ENCODE measurements at places on chromosomes 11 and 22. TPM values are rescaled to one million over a fixed set of nuclear protein-coding genes. Genes with fewer than 3 reads are reported as not detected.

The PIWIL4 gene
- 4.1 TPM for polyA plus RNA-seq

The SYT7 gene
- 3.3 TPM for polyA plus RNA-seq

The PVALB gene
- polyA plus RNA-seq, result 22.8 TPM

The SMIM35 gene
- 0.32 TPM for polyA plus RNA-seq

The RBMXL2 gene
- not detected for polyA plus RNA-seq

Data from forelimb muscle (tissue), 1 donor.